Hematopoietic multipotent progenitor cell treated with erythropoietin and hydrocortisone succinate and interleukin-3 and kit ligand, for 15 days (in vitro differentiated cells): ENCODE measurements at places on chromosomes 1 and 21.
A peak's percentile ranks its signal among the peaks of the same experiment; 100 is the strongest.

- no peak for DNase-seq
Observed at GRCh38 chr1:24767351-24767750, 22.1 kb downstream of the CLIC4 start.

- DNase-seq = no peak
Observed at GRCh38 chr1:76337542-76338219, 263.1 kb downstream of the ST6GALNAC3 start.

GRCh38 chr1:63821091-63822005 is 47.5 kb downstream of the ROR1 start:
- DNase-seq = no peak

GRCh38 chr1:11362547-11363021 is 89.6 kb downstream of the UBIAD1 start:
- no peak for DNase-seq

DNA sequence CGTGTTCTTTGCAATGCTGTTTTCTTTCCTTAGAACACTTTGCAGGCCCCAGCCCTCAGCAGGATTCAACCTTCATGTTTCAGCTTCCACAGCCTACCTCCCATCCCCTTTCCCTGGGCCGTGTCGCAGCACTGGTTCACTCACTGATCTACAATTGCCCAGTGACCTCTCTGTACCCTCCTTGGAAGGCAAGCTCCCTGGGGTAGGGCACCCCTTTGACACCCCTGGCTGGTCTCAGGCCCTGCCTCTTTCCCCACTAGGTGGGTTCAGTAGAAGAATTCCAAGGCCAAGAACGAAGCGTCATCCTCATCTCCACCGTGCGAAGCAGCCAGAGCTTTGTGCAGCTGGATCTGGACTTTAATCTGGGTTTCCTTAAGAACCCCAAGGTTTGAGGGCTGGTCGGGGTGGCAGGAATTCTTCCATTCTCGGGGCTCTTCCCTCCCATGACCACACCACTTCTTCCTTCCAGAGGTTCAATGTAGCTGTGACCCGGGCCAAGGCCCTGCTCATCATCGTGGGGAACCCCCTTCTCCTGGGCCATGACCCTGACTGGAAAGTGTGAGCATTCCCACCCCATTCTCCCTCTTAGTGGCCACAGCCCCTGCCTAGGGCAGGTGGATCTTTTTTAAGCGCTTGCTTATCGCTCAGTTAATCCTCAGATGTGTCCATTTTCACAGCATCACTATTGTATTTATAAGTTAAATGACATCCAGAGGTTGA is 7.3 kb downstream of the RHOC start:
- no peak for DNase-seq

DNA sequence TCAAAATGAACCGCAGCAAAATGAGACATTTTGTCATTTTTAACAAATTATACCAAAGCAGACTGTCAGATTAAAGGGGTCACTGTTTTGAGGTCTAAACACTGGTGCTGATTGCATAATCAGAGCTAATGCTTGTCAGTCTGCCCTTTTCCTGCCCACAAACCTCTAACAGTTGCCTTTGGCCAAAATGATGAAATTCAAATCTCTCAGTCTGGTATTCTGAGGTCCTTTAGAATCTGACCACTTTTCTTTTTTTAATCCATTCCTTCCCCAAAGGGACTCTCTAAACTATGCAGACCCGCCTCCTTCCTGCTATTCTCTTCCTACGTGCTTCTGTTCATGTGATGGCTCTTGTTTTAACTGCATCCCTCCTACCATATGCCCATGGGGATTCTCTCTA is 145.2 kb upstream of the SPATA6 start:
- DNase-seq = no peak

GRCh38 chr1:53738205-53739108 is 507 bp downstream of the GLIS1 start:
- DNase-seq = no peak

DNA sequence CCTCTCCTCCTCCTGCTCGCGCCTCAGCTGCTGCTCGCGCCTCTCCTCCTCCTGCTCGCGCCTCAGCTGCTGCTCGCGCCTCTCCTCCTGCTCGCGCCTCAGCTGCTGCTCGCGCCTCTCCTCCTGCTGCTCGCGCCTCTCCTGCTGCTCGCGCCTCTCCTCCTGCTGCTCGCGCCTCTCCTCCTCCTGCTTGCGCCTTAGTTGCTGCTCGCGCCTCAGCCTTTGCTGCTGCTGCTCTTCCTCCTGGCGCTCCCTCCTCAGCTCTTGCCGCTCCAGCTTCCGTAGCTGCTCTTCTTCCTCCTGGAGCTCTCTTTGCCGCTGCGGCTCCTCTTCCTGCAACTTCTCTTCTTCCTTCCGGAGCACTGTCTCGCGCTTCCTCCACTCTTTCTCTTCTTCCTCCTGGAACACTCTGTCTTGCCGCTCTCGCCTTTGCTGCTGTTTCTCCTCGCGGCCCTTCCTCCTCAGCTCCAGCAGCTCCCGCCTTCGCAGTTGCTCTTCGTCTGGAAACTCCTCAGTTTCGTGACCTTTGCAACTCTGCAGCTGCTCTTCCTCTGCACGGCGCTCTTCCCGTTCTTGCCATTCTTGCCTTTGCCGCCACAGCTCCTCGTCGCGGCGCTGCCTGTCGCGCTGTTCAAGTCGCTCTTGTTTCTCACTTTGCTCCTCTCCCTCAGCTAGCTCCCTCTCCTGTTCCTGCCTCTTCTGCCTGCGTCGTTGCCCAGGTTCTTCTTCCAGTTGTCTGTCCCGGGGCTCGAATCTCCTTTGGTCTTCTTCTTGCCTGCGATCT is 3.0 kb downstream of the TCHH start:
- DNase-seq = no peak

- no peak for DNase-seq
Observed at GRCh38 chr1:46013581-46013980, 118.8 kb downstream of the PIK3R3 start.

DNA sequence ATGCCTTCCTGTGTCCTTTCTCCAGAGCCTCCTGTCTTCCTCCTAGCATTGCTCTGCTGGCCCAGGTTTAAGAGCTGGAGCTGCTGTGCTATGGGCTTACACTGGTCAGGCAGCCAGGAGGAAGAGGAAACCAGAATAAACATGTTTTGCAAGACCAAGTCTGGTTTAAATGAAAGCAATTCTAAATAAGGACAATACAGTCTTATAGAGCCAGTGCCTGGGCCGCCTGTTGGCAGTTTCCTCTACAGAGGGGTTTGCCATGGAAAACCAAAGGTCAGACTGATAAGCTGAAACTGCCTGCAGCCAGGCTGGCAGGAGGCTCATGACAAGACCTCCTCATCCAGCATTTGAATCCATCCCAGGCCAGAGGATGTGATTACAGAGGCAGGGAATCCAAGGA is 92.9 kb upstream of the FGGY start:
- no peak for DNase-seq

GRCh38 chr1:243727503-243728203 is 122.4 kb downstream of the AKT3 start:
- no peak for DNase-seq

GRCh38 chr1:174000371-174000770 is 21.8 kb downstream of the RC3H1 start:
- DNase-seq = no peak

DNA sequence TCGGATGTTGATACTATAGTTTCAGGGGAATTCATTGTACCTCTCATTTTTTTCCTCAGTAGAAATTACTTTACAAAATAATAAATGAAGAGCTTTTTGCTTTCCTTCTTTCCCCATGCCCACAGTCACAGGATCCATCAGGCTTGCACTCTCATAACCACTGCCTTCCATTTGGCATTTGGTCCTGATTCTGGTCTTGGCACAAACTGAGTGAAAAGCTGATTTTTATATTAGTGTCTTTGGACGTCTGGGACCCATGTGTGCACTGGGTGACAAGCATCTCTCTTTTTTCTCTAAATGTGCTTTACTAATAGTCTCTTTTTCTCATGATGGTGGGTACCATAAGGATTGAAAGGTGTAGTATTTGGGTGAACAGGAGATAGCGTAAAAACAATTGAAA is 2.8 kb downstream of the ELAVL4 start:
- no peak for DNase-seq

- peak; percentile 80 for DNase-seq
Observed at GRCh38 chr1:234488054-234489006, 9.4 kb upstream of the TARBP1 start.

GRCh38 chr1:185739967-185740366 is 5.8 kb downstream of the HMCN1 start:
- no peak for DNase-seq

GRCh38 chr1:240341365-240342250 is 249.9 kb downstream of the FMN2 start:
- no peak for DNase-seq
